Stimulated activated CD8-positive, alpha-beta memory T cell treated with anti-CD3 and anti-CD28 coated beads, Interleukin-4, amount 100 ng/mL, for 1 hour (primary cell): ENCODE measurements at places on chromosomes 16 and 17.

- DNase-seq: no peak
Observed at GRCh38 chr17:39769974-39770587, 32.3 kb downstream of the GRB7 start.

DNA sequence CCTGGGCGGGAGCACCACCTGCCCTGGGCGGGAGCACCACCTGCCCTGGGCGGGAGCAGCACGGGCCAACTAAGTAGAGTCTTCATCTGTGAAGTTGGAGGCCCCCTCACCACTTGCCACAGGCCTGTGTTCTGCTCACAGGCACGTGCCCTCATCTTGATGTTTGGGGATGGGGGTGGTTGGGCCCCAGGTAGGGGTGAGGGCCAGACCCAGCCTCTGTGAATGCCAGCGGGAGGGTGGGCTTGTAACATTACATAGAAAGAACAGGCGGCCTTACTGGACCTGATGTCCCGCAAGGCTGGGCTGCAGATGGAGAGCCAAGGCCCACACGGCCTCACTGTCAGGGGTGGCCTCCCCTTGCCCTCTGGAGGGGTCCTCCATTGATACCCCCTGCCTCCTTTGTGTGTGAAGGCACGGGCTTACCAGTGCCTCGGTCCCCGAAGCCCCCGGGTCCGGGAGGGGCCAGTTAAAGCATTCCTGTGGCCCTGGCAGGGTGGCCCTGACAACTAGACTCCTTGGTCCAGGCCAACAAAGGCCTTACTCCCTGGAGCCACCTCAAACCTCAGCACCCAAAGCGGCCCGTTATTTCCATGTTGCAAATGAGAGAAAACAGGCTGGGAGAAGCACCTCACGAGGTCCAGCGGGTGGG lies 1.1 kb upstream of the SLC16A3 start:
- DNase-seq: no peak

GRCh38 chr16:85421338-85422195 lies 191.6 kb upstream of the GSE1 start:
- DNase-seq: no peak

GRCh38 chr17:62665599-62665998 lies 38.1 kb downstream of the MRC2 start:
- no peak for DNase-seq

GRCh38 chr17:2936771-2937321 lies 126.6 kb downstream of the OR1D5 start:
- DNase-seq: no peak

DNA sequence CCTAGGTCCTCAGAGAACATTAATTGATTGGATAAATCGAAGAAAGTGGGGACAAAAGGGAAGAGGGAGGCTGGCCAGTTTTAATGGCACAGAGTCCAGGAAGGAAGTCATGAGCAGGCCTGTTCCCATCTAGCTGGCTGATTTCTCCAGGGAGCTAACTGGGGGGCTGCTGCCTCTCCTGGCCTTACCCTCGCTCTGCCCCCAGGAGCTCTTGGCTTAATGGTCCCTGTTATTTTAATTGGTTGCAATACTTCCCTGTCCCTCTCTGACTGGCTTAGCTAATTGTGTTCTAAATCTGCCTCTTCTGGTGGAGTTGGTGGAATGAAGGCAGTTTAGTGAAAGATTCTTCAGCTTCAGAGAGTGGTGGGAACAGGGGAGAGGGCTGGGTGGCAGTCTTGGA lies 61.4 kb downstream of the MGAT5B start:
- no peak for DNase-seq

GRCh38 chr17:37672548-37673078 lies 29.4 kb upstream of the DDX52 start:
- no peak for DNase-seq
